ENCODE measurements at places on chromosomes 3 and 15. TPM values are rescaled to one million over a fixed set of nuclear protein-coding genes. Genes with fewer than 3 reads are reported as not detected.
A peak's percentile ranks its signal among the peaks of the same experiment; 100 is the strongest.

- DNase-seq: no peak
Measured at GRCh38 chr3:94081884-94082283, 19.0 kb downstream of the NSUN3 start.

- no peak for DNase-seq
Measured at GRCh38 chr3:61645148-61645547, 83.8 kb downstream of the PTPRG start.

The EAF2 gene
- total RNA-seq: 3.0 TPM

- DNase-seq: no peak
Measured at GRCh38 chr3:188097791-188098190, 56.2 kb upstream of the LPP start.

- DNase-seq: no peak
Measured at GRCh38 chr3:107241217-107241616, 136.0 kb upstream of the CCDC54 start.

GRCh38 chr15:70061696-70062270 is 35.9 kb downstream of the TLE3 start:
- no peak for DNase-seq

GRCh38 chr15:67839499-67839928 is 331 bp downstream of the RNU6-1 start:
- DNase-seq: no peak

- DNase-seq: no peak
Measured at GRCh38 chr3:62569609-62570008, 196.3 kb upstream of the FEZF2 start.

The SPCS1 gene
- total RNA-seq: 212 TPM

DNA sequence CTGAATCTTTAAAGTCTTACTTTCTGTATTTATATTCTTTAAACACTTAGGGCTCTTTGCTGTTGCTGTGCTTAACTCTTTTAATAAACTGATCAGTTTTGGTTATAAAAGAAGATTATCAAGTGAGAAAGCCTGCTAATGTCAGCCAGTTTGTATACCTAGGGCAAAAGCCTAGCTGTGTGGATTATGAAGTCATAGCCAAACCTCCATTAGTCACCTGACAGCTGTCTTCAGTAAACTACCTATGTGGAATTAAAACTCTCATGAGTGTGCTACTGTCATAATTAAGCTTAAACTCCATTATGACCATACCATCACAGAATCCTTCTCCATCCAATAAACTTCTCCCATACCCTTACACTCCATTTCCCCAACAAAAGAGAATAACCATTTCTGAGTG is 762.7 kb downstream of the NTRK3 start:
- no peak for DNase-seq

DNA sequence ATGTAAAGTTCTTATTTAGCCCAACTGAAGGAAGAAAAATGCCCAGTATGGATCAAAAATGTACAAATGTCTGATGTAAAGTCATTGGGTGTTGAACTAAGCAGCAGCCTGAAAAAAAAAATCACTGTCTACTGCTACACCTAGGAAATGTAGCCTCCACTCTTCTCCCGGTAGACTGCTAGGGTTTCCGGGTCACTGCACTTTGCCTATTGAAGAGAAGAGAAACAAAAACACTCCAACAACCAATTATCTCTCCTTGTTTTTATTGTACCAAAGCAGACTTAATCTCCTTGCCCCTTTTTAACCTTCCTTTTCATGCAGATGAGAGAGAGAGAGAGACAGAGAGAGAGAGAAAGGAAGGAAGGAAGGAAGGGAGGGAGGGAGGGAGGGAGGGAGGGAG is 140.2 kb upstream of the SETMAR start:
- no peak for DNase-seq

GRCh38 chr3:33145901-33146580 is 32.2 kb downstream of the CRTAP start:
- DNase-seq: no peak

GRCh38 chr15:98896002-98896721 is 111.4 kb downstream of the PGPEP1L start:
- no peak for DNase-seq

DNA sequence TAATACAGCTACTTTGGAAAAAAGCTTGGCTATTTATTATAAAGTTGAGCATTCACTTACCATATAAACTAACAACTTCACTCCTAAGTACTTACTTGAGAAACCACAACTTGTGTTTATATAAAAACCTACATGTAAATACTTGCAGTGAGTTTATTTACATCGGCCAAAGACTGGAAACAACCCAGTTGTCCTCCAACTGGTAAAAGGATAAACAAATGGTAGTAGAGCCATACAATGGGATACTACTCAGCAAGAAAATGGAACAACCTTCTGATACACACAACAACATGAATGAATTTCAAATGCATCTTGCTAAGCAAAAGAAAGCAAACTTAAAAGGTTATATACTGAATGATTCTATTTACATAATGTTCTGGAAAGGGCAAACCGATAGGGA is 63.7 kb downstream of the SLC7A14 start:
- DNase-seq: no peak

DNA sequence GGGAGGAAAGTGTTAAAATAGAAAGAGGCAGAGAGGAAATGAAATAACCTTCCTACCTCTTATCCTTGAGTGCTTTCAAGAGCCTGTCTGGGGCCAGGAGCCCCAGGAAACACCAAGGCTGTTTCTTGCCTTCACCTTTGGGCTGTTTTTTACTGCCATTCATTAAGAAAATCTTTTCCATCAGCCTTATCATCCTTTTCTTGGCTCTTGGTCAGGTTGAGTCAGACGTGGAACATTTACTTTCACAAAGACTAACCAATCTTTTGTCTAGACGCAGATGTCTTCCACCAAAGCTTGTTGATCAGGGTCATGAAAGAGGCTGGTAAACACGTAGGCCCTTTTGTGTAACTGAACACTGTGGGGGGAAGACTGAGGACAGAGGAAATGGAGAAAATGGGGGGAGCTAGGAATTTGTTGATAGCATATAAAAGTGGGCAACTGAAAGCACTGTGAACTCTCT is 151.0 kb upstream of the THBS1 start:
- DNase-seq: peak; percentile 7

DNA sequence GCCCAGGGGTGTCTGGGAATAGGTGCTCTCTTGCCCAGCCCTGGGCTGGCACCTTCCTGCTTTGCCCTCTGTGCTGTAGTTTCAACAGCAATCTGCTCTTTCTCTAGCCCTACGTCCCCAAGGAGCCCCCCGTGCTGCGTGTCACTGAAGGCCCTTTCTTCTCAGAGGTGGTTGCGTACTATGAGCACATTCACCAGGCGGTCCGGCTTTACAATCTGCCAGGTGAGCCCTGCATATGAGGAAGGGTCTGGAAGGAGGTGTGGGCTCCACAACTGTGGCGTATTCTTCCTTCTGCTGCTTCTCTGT is 9.6 kb downstream of the MAN2A2 start:
- no peak for DNase-seq

The ZBBX gene
- not detected for total RNA-seq

- no peak for DNase-seq
Measured at GRCh38 chr3:64238971-64239667, 13.9 kb upstream of the PRICKLE2 start.

DNA sequence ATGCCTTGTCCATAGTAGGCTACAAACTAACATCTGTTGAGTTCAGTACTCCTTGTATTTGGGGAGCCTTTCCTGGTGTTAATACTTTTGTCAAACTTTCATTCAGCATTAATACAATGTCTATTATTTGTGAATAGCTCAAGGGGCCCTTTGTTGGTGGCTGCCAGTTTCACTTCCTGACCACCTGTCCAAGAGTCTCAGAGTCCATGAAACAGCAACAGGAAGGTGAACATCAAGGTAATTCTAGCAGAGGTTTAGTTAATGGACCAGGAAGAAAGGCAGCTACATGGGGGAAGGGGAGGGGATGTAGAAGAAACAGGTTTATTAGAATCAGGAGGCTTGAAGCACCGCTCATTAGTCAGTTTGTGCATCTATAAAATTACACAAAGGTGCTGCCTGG is 386.9 kb downstream of the PDCD6IP start:
- DNase-seq: no peak

The CFAP100 gene
- total RNA-seq: not detected

DNA sequence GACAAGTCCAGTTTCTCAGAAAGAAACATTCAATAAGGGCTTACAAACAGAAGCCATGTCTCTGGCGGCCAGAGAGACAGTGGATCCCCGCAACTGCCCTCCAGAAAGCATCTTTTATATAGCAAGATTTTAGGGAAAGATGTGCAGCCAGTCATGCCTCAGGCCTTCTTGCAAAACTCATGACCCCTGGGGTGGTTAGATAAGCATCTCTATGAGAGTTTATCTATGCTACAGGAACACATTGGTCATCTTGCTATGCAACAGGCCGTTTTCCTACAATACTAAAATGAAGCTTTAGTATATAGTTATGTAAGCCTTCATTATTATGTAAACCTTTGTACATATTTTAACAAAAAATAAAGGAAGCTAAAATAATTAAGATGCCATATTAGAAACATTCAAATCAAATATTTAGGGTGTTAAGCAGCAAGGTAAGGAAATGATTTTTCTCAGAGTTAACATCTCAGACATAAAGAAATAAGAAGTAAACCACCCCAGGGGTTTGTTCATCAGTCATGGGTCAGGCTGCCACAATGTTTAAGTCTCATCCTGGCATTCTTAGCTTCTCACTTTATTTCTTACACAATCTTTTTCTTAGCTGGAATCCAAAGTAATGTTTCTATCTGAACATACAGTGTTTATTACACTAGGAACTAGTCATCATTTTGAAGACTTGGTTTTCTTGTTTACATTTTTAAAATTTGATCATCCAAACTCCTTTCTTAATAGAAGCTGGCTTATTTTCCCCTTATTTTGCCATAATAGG is 6.3 kb upstream of the FSIP1 start:
- no peak for DNase-seq

The PRSS50 gene
- total RNA-seq: not detected

DNA sequence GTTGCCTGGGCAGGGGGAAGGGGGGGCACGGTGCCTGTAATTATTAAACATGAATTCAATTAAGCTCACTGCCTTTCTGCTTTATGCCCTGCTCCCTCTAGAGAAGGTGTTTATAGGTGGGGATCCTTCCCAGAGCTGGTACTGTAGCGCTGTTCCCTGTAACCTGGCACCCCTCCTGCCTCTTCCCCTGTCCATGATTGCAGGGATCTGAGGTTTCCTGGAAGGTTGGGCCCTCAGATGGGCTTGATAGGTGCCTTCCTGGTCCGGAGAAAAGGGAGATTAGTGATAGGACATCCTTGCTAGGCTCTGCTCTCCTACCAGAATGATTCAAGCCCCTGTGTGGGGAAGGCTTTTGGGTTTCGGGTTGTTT is 2.1 kb upstream of the FAM131A start:
- no peak for DNase-seq

DNA sequence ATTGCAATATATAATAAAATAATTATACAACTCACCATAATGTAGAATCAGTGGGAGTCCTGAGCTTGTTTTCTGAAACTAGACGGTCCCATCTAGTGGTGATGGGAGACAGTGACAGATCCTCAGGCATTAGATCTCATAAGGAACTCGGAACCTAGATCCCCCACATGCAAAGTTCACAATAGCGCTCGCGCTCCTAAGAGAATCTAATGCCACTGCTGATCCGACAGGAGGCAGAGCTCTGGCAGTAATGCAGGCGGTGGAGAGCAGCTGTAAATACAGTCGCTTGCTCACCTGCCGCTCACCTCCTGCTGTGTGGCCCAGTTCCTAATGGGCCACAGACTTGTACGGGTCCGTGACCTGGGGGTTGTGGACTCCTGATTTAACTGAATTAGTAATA is 87.8 kb downstream of the P3H2 start:
- DNase-seq: no peak

- no peak for DNase-seq
Measured at GRCh38 chr3:152617609-152618008, 217.3 kb upstream of the P2RY1 start.

DNA sequence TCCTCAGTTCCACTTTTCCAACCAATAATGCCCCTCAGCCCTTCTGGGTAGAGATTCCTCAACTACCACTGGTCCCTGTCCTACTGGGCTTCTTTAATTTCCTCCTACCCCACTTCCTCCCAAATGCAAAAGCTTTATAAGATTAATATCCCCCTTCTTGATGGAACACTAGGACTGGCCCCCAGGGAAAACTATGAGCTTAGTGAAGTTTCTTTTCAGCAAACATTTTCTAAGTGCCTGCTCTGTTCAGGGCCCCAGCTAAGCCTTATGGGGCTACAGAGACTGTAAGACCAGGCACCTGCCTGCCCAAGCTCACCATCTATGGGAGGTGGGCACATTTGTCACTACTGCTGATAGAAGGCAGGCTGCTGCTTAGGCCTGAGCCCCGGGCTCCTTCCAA is 79.4 kb downstream of the RPLP1 start:
- DNase-seq: no peak

The HOMER2 gene
- total RNA-seq: 48.8 TPM

- DNase-seq: no peak
Measured at GRCh38 chr3:169158379-169158778, 505.1 kb downstream of the MECOM start.

Data from epithelial cell of proximal tubule (primary cell).